ENCODE measurements at places on chromosomes 12 and 14.

DNA sequence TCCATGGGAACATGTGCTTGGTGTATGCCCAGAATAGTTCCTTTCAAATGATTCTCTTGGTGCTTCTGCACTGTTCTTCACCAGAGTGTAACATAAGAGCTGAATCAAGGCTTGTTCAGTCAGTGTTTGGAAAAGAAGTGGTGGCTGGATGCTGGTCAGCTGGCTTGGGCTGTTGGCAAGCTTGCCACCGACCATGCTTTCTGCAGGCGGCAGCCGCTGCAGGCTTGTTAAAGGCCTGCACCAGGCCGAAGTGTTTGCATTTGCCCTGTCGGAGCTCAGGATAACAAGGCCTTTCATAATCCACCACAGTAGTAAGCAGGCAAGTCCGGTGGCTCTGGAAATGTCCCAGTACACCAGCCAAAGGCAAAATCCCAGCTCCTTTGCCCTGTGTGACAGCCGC lies 26.9 kb downstream of the DAAM1 start:
- DNase-seq, result no peak

GRCh38 chr12:9127936-9128663 lies 12.4 kb upstream of the A2M start:
- no peak for DNase-seq

DNA sequence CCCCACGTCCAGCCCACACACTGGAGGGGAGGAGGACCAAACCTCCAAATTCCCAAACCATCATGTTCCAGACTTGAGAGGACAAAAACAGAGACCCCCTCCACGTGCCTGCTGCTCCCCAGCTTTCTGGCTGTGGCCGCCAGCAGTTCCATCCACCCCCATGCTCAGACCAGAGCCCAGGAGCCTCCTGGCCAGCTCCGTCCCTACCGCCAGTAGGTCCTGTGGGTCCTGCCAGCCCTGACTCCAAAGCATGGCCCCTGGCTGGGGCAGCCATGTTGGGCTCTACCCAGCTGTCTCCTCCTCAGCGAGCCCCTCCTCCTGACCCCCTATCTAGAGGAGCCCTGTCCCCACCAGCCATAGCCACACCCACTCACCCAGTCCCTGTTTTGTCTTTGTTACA lies 227.3 kb upstream of the RTL1 start:
- DNase-seq, result no peak

DNA sequence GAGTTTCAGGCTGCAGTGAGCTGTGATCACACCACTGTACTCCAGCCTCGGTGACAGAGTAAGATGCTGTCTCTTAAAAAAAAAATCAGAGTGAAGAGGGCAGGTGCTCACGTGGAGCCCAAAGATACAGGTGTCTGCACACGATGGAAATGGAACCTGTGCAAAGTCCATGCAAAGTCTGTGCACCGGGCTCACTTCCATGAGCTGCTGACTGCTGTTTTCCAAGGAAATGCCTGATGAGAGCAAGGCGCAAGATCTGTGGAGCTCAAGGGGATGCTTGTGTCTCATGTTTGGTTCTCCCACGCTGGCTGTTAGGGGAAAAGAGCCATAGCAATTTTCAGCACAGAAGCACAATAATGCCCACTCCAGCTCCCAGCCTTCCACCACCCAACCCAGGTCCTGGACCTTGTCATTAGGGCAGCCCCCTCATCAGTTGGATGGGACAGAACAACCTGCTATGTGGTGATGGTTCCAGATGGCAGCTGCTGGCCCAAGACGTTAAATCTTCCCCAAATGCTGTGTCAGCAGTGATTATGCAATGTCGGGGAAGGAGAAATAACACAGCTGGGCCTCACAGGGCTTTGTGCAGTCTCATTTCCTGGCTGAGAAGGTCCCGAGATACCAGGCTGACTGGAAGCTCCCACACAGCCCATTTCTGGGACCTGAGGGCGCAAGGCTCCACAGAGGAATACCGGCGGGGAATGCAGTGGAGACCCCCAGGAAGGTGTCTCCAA lies 27.9 kb upstream of the DICER1 start:
- no peak for DNase-seq

DNA sequence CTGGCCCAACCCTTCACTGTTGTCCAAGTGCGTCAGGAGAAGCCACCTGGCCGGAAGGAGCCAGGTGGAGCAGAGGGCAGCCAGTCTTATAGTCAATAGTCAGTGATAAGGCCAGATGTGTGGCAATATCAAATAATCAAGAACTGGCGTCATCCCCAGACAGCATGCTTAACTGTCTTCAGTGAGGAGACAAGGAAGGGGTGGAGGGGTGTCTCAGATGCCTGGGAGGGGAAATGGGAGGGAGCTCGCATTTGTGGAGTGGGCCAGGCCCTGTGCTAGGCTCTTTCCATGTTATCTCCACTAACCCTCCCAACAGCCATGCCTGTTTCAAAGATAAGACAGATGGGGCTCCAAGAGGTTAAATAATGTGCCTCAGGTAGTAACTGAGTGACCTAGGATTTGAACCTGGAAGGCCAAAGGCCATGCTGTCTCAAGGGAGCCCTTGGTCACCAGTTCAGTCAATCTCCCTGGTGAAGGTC lies 48.9 kb upstream of the FOS start:
- no peak for DNase-seq

All from HAP-1 (cell line).